Fibroblast of the aortic adventitia (primary cell): ENCODE measurements at places on chromosomes 3 and 15. TPM values are rescaled to one million over a fixed set of nuclear protein-coding genes. Genes with fewer than 3 reads are reported as not detected.

PLSCR5 gene
- total RNA-seq = not detected in 2 replicates

SAMD7 gene
- not detected in 2 replicates for total RNA-seq

DNA sequence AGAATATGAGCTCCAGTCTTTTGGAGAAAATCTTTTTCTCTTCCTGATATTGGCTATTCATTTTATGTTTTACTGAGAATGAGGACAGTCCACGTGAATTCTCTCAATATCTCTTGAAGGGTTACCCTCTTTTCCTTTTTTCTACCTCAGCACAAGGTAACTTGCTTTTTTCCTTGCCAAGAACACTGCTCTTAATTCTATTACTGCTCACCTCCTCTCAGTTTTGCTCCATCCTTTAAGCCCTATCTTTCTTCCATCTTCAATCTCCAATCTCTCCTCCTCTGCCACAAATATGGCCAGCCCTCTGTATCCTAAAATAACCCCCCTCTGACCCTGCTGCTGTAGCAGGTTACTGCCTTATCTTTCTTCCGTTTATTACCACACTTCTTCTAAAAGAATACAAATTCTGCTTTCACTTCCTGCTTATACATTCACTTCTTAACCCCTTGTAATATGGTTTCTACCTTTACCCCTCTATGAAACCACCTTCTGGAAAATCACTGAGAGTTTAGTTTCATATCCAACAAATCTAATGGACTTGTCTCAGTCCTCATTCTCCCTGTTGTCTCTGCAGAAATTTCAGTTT lies 89.0 kb downstream of the NFKBIZ start:
- no peak for DNase-seq

DNA sequence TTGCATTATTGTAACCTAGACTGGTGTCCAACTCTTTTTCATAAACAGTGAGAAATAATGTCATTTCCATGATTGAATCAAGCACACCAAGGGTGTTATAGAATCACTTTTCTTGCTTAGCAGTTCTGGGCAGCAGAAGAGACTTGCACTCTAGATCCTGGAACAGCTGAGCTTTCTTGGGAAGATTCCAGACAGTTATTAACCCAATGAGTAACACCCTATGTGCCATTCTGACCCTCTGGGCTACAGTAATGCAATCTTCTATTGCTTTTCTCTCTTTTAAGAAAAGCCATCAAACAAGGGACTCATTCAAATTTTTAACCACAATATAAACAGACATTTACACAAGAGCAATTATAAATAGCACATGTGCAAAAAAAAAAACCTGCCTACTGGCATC lies 39.3 kb upstream of the USP3 start:
- DNase-seq = peak; percentile 83

- peak; percentile 52 for DNase-seq
These were observed 76.1 kb downstream of the FRMD4B start for GRCh38 chr3:69309814-69310213.

- no peak for DNase-seq
These were observed 41.8 kb downstream of the CHSY1 start for GRCh38 chr15:101210058-101210457.

DNA sequence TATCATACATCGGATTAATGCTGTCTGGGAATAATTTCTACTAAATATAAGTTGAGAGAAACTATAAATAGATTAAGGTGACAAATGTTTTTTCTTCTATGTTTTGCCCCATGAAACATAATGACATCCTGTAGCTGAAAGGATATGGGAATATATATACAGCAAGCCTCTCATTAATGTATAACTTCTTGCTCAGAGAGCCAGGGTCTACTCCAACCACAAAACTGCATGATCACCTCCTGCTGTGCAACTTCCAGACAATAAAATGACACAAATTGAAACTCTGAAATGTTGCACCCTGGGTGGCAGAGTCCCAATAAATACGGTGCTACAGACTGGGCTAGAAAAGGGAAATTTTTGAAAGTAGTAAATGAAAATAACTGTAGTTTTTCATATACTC lies 571.9 kb upstream of the CBLB start:
- DNase-seq = no peak

DNA sequence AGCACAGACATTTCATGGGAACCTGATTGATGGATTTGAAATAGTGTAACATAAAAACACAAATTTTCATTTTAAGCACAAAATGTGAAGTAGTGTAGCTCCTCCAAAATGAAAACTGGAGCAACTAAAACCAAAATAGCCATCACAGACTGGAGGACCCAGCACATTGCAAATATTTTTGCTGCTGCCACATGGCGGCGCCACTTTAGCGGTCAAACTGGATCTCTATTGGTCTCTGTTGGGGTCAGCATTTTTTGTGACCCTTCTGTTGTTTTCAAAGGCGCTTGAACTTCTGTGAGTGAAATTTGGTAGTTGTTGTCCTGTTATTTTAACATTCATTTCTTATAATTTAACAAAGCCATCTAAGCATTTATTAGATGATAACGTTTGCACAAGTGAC lies 259.9 kb downstream of the IL20RB start:
- DNase-seq = no peak

DNA sequence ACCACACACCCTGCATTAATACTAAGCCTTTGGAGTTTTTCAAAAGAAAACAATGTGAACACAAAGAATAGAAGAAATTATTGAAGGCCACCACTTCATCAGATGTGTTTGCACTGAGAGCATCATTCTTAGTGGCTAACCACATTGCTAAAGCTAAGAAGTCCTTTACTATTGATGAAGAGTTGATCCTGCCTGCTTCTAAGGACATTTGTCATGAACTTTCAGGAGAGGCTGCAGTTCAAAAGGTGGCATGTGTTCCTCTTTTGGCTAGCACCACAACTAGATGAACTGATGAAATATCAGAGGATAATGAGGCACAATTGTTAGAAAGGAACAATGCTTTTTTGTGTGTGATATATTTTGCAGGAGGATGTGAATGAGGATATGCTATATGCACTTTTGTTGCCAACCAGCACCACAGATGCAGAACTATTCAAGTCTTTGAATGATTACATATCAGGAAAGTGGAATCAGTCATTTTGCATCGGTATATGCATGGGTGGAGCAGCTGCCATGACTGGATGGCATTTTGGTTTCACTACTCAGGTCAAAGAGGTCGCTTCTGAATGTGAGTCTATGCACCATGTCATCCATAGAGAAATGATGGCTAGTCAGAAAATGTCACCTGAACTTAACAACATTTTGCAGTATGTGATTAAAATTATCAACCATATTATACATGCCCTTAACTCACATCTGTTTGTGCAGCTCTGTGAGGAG lies 2.5 kb upstream of the EID1 start:
- no peak for DNase-seq
